ENCODE measurements at places on chromosomes 2 and 18.

DNA sequence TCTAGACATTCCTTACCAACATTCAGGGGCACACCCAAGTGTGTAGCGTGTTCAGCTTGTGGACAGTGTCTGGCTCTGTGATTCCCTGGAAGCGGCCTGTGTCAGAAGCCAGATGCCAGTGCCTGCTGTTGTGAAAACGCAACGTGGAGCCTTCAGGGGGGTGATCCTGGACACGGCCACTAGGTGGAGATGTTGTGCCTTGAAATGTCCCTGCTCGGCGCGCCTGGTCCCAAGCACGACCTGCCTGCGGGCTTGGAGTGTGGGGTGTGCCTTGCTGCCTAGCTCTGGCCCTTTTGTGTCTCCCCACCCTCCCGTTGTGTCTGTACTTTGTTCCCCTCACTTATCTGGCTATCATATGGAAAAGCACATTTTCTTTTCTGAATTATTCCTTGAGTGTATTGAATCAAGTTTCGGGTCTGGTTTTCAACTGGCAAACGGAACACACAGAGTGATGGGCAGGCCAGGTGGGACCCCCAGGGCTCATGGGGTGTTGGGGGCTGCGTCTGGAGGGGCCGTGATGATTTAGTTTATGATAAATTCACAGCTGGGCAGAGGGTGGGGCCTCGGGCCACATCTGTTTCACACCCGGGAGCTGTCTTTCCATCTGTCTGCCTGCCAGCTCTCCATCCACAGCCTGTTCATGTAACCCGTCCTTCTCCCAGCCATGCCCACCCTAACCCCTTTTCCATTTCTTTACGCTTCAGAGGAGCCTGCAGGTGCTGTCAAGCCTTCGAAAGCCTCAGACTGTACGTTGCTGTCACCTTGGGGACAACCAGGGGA, 95.5 kb downstream of the DYSF start:
- DNase-seq, result peak; percentile 10

DNA sequence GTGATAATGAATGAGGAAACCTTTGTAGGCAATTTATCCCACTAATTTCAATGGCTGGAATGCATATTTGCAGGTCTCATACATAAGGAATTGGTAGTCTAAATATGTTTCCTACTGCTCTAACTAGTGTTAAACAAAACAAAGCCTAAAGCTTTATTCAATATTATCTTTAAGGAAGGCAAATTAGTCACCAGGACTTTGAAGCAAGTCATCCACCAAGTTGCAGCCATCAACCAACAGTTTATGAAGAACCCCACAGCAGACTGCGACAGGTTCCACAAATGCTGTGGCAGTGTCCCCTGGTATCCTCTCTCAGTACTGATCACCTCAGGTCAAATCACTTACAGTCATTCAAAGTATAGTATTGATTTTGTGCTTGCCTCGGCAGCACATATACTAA, 181.5 kb upstream of the ZFP36L2 start:
- no peak for DNase-seq

- DNase-seq, result no peak
These were observed 48.1 kb upstream of the ACKR3 start for GRCh38 chr2:236521556-236521955.

GRCh38 chr2:3344897-3345296, 32.7 kb downstream of the EIPR1 start:
- no peak for DNase-seq

DNA sequence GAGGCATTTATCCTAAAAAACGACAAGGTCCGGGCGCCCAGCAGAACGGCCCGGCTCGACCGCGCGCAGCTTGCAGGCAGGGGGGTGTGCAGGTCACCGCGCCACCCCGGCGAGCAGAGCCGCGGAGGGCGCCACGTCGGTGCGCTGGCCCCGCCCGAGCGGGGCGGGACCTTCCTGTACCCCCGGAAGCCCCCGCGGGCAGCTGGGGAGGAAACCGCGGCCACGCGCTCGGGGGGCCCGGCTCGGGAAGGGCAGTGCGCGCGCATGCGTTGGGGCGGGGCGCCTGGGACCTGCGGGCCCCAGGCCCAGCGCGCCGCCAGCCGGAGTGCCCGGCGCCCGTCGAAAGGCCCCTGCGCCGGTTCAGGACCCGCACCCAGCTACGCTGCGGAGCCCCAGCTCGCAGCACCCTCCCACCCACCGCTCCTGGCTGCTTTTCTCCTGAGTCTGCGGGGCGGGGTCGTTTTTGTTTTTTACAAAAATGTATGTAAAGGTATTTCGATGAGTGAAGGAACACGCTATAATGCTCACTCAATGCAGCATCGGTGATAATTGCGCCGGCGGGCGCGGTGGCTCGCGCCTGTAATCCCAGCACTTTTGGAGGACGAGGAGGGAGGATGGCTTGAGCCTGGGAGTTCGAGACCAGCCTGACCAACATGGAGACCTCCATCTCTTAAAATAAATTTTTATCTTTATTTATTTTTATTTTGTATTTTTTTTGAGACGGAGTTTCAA, 47.7 kb upstream of the POMC start:
- DNase-seq, result no peak

All from NCI-H2107 (cell line).